GF-D8 (cell line): ENCODE measurements at places on chromosomes 1 and 21.

DNA sequence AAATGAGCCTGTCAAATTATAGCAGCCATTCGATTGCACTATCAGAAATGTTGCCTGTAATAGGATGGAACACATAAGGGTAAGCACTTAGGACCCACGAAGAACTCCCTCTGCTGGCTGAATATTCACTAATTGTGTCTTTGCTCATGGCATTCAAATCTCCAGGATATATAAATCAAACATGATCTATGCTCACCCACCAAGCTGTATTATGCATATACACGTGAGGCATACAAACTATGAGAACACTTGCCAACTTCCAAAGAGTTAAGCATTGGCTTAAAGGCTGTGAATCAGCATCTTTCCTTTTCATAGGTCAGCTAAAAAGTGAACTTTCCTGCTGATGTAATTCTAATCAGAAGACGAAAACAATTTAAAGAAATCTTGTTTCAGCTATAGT, 34.5 kb downstream of the TMPRSS15 start:
- no peak for DNase-seq

- DNase-seq = no peak
Measured at GRCh38 chr1:78279051-78279450, 211.7 kb upstream of the PTGFR start.

GRCh38 chr21:26025536-26026512, 144.7 kb downstream of the APP start:
- no peak for DNase-seq

GRCh38 chr1:177589166-177589565, 380.7 kb downstream of the SEC16B start:
- no peak for DNase-seq

DNA sequence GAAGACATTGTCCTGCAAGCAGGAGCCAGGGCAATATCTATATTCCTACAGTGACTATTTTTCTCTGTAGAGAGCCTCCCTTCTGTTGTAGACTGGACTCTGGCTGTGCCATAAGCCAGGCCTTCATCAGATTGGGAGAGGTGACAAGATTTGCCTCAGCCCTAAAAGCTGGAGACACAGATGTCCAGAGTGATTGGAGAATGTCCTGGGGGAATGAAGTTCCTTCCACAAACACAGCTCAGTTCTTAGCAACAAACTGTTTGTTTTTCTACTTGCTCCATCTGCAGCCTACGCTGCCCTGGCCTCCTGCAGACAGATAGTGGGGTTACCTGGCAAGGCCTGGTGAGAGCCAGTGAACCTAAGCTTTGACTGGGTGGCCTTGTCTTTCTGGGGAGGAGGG, 29.9 kb upstream of the SNX27 start:
- DNase-seq = no peak

GRCh38 chr1:63867429-63868176, 93.8 kb downstream of the ROR1 start:
- no peak for DNase-seq

DNA sequence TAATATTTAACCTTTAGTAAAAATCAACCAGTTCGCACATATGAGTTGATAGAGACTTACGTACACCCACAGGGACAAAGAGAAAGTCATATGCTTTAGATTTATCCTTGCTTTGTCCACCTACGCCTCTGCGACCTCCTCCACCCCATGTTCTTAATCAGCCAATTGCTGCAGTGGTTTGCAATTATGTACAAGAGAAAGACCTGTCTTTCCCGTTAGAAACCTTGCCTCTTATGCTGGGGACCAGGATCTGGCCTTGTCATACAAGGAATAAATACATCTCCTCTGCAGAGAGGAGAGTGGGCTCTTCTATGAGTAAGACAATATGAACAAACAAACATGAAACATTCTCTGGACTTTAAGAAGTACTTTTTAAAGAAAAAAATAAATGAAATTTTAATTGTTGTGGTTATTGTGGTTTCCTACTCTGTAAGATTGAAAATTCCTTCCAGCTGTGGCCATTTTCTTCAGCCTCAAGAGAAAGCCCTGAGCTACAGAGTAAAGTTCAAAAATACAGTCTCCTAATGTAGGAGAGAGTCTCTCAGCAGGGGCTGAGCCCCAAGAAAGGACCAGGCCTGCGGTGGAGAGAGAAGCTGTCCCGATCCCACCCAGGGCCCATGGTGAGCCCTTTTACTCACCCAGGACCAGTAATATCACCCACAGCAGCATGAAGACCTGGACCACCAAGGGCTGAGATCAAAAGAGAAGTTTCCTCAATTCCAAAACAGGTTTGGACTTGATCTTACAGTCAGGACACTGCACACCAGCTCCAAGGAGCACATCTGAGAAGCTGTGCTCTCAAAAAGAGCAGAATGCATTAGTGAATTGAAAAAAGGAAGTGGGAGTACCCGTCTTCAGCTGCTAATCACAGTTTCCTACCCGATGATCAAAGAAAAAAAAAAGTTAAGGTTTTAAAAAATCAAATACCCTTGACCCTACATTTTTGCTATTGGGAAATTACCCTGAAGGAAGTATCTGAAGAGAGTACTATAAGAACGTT, at the start of gene FCRL5:
Gene FCRL5, minus strand, starts transcription at position 822 of the 1,000 bp plus-strand sequence. Its CDS starts 153 bp downstream, at position 669.
- no peak for DNase-seq

DNA sequence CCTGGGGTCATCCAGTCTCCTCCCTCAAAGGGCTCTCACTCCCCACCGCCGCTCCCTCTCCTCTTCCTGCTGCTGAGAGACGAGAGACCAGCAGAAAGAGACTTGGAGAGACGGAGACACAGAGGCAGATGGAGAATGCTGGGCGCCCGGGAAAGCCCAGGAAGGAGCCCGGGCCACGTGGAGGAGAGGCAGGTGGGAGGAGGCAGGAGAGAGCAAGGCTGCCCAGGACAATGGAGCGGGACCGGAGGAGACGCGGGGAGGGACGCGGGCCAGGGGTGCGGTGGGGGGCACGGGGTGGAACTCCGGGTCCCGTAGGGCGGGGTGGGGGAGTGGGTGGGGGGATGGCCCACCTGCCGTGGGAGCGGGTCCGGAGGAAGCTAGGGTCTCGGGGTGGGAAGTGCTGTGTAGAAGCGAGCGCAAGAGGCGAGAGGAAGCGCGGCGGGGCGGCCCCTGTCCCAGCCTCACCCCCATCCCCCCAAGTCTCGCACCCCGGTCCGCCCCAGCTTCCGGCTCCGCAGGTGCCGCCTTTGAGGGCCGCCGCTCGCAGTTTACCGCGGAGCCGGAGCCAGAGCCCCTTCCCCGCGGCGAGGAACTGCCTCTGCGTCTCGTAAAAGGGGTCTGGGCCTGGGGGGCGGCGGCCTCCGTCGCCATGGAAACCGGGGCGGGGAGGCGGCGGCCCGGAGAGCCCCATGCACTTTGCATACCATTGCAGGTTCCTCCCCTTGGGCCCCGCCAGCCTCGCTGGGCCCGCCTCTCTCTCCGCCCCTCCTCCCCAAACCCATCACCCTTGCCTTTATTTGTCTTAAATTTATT, 11.7 kb upstream of the EPHA2 start:
- DNase-seq = no peak

- no peak for DNase-seq
Measured at GRCh38 chr1:157951230-157951629, 42.2 kb upstream of the KIRREL1 start.

DNA sequence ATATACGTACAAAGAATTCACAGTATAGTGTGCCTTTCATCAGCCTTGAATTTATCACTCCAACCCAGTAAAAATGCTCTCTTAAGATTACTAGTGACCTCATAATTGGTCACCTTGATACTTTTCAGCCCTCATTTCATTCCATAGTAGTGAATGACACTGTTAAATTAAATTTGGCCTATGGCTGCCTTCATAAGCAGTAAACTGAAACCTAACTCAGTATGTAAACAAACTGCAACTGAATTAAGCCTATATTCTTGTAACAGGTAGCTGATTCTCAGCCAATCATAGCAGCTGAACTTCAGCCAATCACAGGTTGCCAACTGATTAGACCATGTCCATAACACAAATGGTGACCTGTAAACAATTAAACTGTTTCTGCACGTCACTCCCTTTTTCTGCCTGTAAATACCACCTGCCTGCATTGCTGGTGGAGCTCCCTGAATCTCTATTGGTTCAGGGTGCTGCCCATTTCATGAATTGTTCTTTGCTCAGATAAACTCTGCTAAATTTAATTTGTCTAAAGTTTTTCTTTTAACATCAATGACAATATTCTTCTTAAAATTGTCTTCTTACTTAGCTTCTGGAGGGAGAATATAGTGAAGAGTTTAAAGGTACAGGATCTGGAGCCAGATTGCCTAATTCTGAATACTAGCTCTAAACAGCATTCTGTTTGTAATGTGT, 24.0 kb upstream of the CAMSAP2 start:
- no peak for DNase-seq

DNA sequence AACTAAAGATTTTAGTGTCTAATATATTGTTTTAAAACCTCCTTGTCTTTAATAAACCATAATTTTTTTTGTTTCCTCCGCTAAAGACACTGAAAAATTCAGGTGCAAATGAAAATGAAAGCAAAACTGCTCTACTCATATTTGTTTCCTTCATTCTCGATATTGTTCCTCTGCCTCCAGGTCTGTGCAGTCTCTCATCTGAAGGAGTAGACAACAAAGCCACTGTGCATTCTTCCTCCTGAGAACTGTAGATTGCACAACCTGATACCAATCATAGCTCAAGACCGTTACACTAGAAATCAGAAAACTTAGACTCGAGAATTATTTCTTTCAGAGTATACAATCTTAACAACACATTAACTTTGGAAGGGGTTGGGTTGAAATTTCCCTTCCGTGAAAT, 373.1 kb upstream of the CXADR start:
- DNase-seq = no peak
